IPS DF 19.7 (cell line): ENCODE measurements at places on chromosomes 5 and 9.

DNA sequence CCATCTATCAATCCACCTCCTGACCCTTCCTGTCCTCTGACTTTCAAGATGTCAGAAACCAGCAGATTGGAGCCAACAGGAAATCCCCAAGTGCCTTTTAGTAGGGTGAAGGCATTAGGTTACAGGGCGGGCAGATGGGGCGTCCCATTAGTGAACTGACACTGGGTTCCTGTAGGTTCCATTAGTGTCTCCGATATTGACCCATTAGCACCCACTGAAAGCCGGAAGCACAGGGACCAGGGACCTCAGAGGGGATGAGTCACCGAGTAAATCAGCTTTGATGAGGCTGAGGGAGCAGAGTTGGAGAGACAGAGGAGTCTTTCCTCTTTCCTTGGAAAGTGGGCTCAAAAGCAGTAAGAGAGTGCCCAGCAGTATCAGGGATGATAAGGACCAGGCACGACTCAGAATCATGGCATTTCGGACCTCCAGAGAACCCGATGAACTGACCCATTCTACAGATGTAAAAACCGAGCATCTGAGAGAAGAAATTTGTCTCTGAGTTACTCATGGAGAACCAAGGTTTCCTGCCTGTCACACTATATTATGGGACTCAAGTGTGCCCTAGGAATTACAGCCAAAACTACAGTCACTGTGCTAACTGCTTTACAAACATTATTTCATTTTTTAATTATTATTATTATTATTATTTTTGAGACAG lies 47.2 kb upstream of the FABP6 start:
- DNase-seq: no peak

GRCh38 chr5:18216729-18217128 lies 582.5 kb downstream of the TAF11L14 start:
- no peak for DNase-seq

DNA sequence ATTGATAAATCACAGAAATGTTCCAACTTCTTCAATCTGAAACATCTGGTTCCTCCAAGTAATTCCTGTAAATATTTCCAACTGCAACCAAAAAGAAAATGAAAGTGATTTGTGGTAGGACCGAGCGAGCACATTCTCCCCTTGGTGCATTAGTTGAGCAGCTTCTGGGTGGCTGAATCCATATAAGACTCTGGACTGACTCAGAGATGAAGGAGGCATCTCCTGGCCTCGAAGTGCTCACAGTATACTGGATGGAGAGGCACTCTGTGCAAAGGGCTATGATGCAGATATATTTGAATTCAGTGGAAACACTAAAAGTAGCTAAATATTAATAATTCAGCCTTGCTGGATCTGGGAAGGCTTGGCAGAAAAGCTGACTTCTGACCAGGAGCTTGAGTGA lies 265.0 kb downstream of the MARCHF11 start:
- DNase-seq: no peak

GRCh38 chr5:95779611-95780010 lies 42.9 kb downstream of the GLRX start:
- DNase-seq: no peak

GRCh38 chr5:102341681-102342288 lies 45.7 kb upstream of the SLCO4C1 start:
- no peak for DNase-seq

DNA sequence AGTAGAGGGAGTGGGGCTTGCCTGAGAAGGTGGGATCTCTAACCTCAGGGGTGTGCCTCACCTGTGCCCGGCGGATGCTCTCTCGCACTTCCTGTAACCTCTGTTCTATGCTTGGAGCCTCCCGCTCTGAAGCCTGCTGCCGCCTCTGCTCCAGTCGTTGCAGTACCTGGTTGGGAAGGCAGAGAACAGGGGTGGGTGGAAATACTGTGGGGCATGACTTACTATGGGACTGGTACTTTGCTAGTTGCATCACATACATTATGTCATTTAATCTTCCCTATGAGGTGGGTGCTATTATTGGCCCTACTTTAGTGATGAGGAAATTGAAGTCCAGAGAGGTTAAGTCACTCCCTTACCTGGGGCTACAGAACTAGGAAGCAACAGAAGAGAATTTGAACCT lies 5.2 kb downstream of the FCHSD1 start:
- DNase-seq: no peak

DNA sequence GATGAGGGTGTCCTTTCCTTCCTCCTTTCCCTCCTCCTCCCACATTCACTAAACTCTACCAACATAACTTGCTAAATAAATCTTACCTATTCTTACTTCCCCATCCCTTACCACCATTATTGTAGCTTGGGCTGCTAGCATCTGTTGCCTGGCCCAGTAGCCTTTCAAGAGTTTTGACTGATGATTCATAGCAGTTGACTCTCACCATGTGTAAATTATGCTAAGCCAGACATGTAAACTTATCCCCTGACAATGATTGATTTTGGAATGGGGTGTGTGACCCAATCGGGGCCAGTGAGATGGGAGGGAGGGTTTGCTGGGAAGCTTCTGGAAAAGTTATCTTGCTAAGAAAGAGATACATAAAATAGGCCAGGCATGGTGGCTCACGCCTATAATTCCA lies 161.8 kb upstream of the SPRY4 start:
- no peak for DNase-seq

- DNase-seq: peak; percentile 9
Observed at GRCh38 chr5:170552621-170553115, 48.8 kb downstream of the KCNIP1 start.

GRCh38 chr9:33101104-33101951 lies 24.9 kb upstream of the SMU1 start:
- no peak for DNase-seq

GRCh38 chr5:142109331-142110045 lies 909 bp downstream of the NDFIP1 start:
- no peak for DNase-seq

GRCh38 chr5:122101636-122102285 lies 23.7 kb upstream of the LOX start:
- no peak for DNase-seq

- no peak for DNase-seq
Observed at GRCh38 chr5:73419117-73419464, 29.5 kb downstream of the FOXD1 start.

DNA sequence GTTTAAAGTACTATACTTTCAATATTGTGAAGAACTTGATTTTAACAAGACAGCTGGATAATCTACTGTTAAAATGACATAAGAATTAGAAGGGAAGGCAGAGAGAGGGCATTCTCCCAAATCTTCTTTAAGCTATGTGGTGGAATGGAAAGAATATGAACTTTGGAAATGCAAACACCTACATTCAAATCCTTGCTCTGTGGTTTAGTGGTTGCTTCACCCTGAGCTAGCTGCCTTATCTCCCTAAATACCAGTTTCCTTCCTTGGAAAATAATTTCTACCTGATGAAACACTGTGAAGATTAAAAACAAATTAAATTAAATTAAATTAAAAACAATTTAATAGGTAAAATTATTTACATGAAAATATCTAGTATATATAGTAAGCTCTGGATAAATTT lies 98.5 kb downstream of the GPR21 start:
- DNase-seq: no peak

DNA sequence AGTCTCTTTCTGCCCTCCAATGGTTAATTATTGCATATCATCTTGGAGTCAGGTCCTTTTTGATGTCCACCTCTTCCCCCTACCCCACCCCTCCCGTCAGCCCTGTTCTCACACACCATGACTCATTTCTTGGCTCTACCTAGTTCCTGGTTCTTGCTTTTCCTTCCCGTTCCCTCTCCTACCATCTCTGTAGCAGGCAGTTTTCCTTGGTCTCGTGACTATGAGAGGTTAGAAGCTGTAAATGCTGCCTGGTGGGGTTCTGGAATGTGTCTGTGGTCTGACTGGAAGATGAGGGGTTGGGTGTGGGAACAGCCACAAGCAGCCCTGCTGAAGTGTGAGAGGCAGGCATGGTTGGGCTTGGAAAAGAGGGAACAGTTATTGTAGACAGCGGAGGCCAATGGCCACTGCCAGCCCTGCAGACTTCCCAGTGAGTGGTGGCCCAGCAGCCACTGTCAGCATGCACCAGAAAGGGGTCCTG lies 18.2 kb downstream of the SLC22A5 start:
- no peak for DNase-seq

GRCh38 chr5:125394661-125395280 lies 648.3 kb upstream of the ZNF608 start:
- DNase-seq: no peak

GRCh38 chr5:73789851-73790281 lies 163.9 kb downstream of the ARHGEF28 start:
- no peak for DNase-seq

GRCh38 chr9:99167694-99168093 lies 54.0 kb downstream of the ALG2 start:
- DNase-seq: no peak

DNA sequence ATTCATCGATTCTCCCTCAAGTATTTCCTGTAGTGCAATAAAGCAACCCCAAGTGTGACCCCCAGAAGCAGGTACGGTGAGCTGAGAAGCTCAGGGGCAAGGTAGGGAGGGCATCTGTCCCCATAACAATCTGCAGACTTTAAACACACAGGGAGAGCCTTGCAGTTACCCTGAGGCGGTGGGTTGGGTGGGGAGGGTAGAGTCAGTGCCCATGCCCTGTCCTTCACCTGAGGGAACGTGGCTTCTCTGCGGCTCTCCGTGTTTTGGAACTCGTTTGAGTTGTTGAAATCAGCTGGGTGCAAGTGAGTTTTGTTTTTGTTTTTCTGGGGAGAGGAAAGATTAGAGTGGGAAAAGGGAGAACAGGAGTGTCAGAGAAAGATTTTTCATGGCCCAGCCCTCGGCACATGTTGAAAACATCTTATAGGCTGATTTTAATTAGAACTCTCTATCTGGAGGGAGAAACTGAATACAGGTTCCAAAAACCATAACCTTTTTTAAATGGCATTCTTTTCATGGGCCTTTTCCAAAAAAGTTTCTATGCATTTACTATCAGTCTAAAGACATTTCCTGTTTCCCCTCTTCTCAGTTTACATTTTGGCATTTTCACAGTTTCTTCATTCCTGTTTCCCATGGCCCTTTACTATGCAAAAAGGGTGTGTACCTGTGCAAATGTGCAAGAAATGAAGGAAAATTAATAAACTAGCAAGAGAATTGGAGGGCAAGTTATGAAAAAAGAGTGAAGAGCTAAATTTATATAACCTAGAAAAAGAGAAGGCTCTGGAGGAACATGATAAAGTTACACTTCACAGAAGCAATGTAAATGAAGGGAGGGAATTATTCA lies 266.5 kb upstream of the VLDLR start:
- no peak for DNase-seq

DNA sequence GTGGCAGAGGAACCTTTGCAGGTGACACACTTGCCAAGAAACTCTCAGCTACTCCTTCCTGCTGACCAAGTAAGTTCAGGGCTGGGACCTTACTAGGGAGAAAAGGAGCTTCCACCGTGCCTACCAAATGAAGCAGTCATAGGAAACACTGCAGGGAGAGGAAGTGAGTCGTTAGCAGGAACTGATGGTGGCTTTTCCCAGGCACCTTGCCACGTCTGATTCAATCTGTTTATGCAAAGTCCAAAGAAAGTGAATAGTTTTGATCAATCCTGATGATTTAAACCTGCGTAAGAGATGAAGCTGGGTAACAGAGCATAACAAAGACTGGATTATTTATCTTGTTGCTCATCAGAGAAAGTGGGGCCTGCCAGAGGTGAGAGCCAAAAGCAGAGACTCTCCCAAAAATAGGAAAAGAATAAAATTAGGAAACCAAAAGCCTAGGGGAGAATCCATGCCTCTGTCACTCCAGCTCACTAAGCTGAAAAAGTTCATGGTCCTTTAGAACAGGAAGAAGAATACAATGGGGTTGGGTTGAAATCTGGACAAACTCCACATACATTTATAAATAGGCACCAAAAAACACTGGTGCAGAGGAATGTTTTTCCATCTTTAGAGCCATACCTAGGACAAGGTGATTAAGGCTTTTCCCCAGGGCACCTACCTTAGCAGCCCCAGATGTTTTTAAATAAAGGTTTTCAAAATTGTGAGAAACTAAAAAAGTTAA lies 9.3 kb upstream of the PFDN1 start:
- peak; percentile 17 for DNase-seq

- no peak for DNase-seq
Observed at GRCh38 chr9:10605388-10605787, 7.4 kb downstream of the PTPRD start.

GRCh38 chr5:56264417-56265025 lies 31.4 kb upstream of the ANKRD55 start:
- peak; percentile 72 for DNase-seq

DNA sequence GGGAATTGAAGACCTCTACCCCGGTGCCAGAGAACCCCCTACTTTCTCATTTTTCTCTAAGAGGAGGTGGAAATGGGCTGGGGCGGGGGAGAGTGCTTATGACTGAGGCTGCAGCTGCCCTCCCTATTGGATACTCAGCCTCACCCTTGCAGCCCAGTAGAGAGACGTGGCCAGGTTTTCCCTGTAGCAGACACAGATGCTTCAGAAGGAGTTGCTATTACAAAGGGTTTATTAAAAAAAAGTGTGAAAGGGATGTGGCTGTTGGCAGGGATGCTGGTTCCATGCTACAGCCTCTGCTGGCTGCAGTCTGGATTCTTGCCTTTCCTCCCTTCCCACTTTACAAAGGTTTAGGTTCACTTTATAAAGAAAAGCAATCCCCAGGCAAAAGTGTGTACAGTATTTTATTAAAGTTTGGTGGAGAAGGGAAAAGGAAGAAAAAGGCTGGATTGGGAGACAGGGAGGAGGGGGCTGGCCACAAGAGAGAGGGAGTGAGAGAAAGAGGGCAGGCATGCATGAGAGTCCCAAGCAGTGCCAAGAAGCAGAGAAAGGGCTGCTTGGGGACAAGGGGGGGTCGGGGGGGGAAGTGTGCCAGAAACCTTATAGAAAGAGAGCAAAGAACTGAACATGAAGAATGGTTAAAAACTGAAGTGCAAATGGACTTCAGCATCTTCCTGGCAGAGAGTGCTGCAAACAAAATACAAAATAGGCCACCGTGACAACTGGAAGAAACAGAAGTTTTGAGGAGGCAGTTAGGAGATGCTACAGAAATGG lies 29.5 kb upstream of the NFIB start:
- no peak for DNase-seq

GRCh38 chr5:96687812-96688453 lies 25.8 kb downstream of the CAST start:
- DNase-seq: no peak
